HL-60 (cell line): ENCODE measurements at places on chromosomes 12 and 14.

- no peak for DNase-seq
These were observed 310.3 kb downstream of the C12orf75 start for GRCh38 chr12:105640761-105641160.

GRCh38 chr14:103099733-103100280 lies 5.3 kb downstream of the EXOC3L4 start:
- DNase-seq = no peak

DNA sequence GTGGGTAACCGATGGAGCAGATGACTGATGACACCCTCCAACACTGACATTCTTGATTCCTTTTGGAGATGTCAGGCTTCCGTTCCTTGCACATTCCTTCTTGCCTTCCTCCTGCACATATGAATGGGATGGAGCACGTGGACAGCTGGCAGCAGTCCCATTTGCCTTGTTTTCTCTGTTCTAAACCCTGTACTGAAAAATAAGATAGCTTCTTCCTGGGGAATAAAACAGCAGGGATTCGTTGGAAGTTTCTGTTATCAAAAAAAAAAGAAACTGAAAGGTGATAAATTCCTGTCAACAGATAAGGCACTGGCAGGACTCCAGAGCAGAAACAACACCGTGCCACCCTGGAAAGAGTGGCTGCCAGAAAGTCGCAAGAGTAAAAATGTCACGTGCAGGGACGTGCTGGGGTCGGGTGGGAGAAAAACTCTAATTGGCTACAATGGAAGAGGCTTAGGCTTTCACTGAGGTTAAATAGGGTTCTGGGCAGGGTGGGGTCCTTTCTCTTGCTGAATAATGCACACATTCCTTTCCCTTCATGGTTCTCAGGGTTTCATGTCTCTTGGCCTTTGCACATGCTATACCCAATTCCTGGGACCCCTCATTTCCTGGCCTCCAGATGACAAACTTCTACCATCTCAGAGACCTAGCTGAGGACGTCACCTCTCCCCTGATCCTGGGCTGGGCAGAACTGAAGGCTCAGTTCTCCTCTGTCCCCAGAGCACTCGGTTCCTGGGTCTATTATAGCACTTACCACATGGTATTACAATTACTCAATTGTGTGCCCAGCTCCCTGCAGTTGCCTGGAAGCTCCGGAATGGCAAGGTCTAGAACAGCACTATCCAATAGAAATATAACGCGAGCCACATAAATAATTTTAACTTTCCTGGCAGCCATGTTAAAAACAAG lies 7.0 kb upstream of the NUAK1 start:
- DNase-seq = no peak

- DNase-seq = no peak
These were observed 29.7 kb downstream of the PRMT8 start for GRCh38 chr12:3520711-3521110.

DNA sequence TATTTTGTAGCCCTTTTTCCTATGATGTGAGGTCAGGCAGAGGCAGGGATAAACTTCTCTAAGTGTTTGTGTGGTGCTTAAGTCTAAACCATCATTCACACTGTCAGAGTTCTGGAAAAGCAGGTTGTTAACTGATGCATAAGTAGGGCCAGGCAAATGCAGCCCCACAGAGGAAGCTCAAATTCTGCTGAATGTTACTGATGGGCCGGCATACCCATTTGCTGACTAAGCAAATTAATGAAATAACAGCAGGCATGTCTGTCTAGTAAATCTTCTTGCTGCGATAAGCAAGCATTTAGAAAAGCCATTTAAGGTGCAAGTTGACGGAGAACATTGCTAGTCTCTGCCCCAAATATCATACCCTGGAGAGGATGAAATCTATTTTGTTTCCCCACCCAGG lies 523.2 kb upstream of the CCDC196 start:
- DNase-seq = no peak

DNA sequence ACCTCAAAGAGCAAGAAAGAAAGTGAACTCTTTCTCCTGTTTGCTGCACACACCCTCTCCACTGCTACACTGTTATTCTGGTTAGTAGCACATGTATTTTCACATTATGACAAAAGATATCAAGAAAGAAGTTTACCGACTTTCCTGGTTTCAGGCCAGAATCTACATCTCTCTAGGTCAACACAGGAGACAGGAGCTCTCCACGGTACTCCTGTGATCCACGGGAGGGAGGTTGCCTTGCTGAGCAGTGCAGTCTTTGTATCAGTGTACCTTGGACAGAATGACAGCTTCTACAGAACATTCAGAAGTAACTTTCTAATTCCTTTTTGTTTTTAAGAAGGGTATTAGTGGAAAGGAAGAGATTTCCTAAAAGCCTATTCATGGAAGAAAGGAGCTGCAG lies 805.6 kb downstream of the NRXN3 start:
- DNase-seq = no peak

DNA sequence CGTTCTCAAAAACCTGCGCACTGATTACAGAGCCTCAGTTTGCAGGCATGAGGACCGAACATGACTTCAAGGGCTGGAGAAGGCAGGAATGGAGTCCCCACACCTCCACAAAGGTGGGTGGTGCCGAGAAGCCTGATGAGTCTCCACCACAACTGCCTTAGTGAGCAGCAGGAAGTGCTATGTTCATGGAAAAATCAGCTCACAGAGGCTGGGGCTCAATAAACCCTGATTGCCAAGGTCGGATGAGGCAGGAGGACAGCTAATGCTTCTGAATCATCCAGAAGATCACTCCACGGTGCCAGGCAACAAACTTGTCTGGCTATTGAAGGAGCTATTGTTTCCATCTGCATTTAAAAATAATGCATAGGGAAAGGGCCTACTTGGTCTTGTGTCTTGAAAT lies 31.1 kb downstream of the APPL2 start:
- no peak for DNase-seq

DNA sequence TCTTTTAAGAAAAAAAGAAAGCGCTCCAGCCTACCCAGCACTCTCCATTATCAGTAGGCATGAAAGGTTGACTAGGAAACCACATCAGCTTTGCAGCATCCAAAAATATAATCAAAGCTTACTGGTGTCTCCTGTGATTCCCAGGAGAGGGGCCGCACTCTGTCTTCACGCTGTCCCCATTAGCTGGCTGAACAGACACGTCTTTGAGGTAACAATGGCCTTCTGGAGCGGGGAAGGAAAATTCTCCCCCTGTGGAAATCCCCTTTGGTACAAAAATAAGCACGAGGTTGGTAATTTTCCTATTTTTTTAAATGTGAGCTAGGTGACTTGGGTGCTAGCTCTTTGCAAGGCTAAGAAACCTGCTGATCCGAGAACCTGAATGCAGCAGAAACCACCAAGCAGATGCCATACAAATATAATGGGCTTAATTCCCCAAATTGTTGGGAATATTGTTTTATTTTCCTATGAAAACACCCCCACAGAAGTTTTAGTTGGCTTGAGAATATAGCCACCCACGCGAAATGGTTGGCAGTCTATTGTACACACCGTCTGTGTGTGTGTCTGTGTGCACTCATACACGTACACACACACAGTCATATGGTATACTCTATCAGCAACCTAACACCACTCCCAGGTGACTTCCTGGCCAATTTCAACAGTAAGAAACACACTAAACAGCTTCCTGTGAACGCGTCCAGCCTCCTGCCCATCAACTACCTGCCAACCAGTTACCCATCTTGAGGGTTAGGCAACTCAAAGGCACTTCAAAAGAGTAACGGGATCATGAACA lies 71.2 kb downstream of the KSR2 start:
- DNase-seq = no peak

DNA sequence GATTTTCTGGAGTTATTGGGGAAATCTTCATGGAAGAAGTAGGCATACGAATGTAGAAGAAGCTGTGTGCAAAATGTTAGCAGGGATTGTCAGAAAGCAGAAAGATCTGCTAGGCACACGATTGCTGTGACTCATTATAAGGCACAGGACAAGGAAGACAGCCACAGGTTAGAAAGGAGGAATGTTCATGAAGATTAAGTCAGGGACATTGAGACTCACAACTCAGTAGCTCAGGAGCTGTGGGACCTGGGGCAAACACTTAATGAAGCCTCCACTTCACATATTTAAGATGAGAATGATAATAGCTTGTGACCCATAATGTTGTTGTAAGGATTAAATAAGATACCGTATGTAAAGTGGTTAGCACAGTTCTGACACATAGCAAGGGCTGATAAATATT lies 26.6 kb upstream of the RTRAF start:
- DNase-seq = no peak

DNA sequence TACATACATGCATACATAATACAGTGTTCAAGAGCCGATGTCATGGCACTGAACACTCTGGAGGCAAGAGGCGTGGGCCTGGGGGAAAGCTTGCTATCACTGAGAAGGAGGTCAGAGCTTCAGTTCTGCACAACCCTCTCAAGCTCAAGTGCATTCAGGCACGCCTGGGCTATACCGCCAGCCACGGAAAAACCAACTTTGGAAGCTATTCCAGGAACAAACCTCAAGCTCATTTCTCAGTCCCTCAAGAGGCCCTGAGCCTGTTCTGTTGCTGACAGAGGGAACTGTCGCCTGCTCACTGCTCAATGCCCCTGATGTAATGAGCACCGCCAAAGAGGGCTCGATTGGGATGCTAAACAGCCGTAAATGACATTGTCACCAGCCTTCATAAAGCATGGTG lies 9.2 kb downstream of the NOS1 start:
- no peak for DNase-seq

DNA sequence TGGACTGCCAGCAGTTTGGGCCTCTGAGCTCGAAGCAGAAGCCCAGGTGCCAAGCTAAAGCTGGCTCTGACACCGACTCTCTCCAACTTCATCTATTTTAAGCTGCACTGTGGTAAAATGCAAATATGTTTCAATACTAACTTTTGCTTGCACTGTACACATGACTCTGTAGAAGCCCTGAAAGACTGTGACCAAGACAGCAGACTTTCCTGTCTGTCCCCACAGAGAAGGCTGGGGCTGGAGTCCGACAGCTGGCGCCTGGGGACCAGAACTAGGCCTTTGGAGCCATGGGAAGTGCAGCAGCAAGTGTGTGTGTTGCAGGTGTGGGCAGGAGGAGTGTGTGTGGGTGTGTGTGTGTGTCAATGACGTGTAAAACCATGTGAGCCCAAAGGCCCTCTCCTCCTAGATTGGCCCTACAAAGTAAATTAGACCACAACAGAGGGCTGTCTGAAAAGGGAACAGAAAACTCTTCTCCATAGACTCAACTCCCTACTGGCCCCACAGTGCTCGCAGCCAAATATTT lies 16.4 kb upstream of the RAB35 start:
- DNase-seq = no peak

DNA sequence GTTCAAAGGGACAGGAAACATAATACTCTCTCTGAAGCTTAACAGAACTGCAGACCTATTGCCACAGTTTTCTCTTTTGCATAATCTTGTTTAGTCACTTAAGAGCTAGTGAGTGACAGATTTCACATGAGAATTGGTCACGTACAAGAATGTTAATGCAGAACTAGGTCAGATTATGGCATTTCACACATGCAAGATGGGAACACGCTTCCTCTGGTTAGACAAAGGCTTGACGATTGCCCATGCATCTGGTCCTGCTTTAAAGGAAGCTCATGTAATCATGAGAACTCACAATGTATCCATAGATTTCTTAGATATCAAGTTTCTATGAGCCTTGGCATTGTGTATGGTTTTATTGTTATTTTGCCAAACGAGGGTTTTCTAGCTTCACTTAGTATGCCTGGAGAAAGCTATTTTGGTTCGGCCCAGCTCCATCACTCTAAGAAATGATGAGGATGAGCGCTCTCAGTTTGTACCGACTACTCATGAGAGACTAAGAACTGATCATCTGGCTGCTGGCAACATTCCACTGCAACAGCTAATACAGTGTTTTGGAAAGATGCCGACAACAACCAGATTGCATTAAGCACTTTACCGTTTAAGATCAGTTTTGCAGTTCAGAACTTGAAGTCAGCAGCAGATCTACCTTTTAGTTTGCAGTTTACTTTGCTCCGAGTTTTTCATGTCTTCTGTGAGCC lies 380.0 kb downstream of the DIO2 start:
- DNase-seq = no peak

- no peak for DNase-seq
These were observed 1.8 kb downstream of the ARID2 start for GRCh38 chr12:45731190-45731775.

GRCh38 chr14:104705340-104706047 lies 16.1 kb downstream of the INF2 start:
- no peak for DNase-seq

DNA sequence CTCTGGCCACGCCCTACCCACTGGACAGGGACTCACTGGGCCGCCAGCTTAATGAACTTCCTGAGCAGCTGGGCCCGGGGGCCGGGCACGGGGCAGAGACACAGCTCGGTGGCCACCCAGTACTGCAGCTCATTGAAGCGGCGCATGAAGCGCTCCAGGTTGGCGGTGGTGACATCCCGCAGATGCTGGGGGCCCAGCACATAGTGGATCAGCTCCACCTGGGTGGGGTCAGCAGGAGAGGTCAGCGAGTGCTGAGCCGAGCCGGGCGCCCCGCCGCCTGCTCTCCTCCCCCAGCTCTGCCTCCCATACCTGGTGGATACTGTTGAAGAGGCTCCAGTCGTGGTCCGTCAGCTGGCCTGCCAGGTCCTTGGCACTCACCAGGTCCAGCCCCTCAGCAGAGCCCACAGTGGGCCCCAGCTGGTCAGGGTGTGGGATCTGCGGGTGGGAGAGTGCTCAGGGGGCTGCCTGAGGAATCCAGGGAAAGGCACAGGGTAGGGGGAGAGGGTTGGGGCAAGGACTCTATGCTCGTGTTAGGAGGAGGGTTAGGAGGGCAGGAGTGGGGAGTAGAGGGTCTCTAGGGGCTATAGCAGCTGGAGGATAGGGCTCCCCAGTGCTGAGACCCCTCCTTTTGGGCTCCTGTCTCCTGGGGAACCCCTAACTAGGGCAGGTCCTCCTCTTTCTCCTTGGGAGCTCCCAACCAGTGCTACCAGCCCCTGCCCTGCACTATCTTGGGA lies 15.5 kb upstream of the ENDOU start:
- DNase-seq = no peak

- DNase-seq = no peak
These were observed 23.6 kb upstream of the KCNH3 start for GRCh38 chr12:49515266-49515665.

- DNase-seq = no peak
These were observed 19.6 kb upstream of the PYGL start for GRCh38 chr14:50963919-50964318.

DNA sequence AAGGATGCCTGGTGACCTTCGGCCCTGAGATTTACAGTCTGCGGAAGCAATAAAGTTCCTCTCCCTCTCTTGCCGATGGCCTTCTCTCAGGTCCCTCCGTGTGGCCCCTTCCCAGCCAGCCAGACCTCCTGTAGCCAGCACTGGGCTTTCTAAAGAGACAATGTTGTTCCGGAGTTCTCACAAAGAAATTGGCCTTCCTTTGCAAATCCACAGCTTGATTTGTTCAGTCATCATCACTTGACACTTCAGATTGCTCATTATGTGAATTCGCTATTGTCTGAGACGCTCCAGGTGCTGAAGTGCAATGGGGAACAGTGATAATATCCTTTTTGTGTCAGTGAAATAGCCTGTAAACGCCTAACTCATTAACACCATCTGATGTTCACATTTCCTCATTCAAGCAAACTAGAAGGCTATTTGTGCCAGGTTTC lies 43.7 kb upstream of the GPHB5 start:
- no peak for DNase-seq
